ENCODE measurements at places on chromosomes 4 and X.

DNA sequence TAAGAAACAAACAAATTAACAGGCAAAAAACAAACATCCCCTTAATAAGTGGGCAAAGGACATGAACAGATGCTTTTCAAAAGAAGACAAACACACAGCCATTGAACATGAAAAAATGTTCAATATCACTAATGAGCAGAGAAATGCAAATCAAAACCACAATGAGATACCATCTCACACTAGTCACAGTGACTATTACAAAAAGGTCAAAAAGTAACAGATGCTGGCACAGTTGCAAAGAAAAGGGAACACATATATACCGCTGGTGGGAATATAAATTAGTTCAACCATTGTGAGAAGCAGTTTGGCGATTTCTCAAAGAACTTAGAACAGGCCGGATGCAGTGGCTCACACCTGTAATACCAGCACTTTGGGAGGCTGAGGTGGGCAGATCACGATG lies 146.1 kb upstream of the NEIL3 start:
- DNase-seq: no peak

DNA sequence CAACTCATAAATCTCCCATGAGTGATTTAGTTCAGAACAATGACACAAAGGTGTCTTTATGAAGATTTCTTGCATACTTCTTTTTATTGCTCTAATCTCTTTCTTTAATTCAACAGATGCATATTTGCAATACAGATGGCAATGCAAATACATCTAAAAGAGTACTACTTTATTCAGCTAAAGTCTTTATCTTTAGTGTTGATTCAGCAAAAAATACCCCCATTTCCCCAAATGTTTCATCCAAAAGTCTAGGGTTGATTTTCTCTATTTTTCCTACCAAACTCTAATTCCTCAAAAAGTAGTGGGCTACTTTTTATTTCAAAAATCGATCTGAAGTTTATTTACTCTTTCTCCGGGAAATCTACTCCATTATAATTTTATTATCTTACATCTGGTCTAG lies 1055.2 kb downstream of the STIM2 start:
- DNase-seq: no peak

DNA sequence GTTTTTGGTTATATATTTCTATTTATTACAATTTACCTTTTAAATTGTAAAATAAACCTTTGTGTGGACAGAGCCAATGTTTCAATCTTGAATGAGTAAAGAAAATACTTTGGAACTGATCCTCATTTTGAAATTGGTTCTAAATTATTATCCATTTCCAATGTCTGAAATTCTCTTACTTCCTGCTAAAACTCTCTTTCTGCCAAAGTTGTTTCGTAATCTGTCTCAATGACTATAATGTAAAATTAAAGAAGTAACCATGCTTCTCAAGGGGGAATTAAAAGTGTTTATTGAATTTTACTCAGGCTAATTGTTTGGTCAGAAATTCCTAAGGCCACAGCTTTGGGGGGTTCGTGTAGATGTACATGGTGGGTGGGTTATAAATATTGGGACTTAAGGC lies 34.8 kb downstream of the YIPF6 start:
- no peak for DNase-seq

DNA sequence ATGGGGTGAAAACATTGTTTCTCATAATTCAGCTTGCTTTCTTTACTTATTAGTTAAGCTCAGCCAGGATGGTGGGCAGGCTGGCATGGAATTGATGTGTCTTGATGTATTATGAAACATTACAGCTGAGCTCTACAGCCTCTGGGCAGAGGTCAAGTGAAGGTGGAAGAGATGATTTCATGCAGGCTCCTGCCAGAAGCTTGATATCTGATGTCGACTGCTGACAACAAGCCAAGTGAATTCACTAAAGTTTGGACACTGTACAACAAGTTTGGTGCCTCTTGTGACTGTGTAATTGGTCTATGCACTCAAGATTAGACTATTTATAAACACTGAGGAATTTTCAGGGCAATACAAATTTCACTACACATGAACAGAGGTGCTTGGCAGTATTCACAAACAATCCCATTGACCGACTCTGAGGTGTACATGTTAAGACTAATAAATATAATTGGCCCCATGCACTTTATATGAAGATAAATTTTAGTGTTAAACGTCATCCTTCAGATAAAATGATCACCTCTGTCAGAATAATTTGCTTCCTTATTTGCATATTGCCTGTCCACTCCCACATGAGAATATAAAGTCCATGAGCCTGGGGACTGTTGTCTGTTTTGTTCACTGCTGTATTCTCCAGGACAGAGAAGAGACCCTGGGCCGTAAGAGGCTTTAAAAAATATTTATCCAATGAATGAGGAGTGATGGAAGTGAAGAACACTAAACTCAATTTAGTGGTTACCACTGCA lies 612.2 kb downstream of the IQCM start:
- DNase-seq: no peak

DNA sequence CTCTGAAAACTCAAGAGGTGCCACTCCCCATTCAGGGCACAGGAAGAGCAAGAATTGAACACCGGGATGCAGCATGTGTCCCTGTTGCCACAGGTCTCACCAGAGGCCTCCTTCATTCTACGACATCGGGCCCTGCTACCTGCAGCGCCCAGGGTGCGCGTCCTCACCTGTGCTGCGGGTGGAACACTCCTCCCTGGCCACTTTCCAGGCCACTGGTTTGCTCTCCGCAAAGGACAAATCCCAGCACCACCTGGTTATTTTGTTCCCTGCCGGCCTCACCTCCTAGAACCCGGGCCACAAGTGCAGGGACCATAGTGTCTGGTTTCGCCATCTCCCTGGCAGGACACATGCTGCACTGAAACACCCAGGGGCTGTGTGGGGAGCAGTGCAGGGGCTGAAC lies 14.3 kb upstream of the FAM3A start:
- no peak for DNase-seq

All from adrenal gland (tissue), 19 donors.